Endothelial cell (in vitro differentiated cells): ENCODE measurements at places on chromosomes 6 and 20.

DNA sequence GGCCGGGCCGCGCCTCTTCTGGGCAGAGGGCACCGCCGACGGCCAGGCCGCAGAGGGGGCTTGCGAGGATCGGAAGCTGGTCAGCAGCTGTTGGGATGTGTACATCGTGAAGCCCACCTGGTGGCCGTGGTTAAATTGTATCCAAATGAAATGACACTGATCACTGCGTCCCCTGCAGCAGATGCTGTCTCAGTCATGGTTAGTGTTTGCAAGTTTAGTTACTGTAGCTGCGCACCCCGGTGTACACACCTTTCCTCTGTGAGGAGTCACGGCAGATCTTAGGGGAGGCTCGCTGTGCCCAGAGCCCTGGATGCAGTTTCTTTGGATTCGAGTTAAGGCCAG lies 653 bp downstream of the NAA20 start:
- no peak for DNase-seq

DNA sequence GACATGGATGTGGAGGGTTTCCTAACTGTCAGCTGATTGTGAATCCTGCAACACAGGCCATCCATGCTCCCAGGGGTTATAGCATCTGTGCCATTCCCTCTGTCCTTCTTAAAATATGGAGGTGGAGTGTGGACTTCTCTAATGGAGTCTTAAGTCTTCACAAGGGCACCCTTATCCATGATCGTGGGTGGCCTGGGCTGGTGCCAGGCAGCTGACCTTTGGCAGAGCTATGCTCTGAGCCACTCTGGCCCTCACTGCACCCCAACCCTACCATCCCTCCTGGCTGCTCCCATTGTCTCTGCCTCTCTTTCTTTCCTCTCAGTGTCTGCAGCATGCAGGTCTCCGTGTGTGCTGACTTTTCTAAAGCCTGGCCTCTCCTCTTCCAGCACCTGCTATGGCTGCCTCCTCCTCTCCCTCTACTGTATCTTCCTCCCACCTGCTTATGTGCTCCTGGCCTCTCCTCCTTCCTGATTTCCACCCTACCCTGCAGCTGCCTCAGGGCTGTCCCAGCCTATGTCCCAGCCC lies 11.2 kb upstream of the PCMTD2 start:
- no peak for DNase-seq

DNA sequence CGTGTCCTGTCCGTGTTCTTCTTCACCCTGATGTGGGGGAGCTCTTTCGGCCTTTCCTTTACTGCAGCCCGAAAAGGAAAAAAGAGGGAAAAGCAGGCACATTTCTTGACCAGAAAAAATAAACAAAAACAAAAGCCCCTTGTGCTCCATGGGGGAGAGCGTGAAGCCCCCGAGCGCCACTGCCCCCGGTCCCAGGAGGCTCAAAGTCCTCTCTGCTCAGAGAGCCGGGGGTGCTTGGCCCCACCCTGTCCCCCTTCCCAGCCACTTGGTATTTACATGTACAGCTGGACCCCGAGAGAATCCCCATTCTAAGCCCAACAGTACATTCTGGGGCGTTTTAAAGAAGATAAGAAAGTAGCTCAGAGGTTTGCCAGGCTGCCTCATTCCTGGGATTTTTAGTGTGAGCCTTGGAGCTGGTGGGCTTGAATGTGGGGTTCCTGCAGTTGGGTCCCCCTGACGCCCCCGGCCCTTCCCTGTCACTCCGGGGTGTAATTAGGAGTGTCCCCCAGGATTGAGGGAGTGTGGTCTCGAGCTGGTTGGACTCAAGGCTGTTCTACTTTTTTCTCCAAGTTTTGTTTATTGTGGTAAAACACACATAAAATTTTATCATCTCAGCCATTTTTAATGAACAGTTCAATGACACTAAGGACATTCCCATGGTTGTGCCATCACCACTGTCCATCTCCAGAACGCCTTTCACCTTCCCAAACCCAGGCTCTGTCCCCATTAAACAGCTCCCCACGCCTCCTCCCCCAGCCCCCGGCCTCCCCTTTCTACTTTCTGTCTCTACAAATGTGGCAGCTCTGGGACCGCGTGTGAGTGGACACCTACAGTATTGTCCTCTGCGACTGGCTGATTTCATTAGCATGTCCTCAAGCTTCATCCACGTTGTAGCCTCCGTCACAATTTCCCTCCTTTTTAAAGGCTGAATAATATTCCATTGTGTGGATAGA lies 55.7 kb upstream of the BHLHE23 start:
- DNase-seq = no peak

DNA sequence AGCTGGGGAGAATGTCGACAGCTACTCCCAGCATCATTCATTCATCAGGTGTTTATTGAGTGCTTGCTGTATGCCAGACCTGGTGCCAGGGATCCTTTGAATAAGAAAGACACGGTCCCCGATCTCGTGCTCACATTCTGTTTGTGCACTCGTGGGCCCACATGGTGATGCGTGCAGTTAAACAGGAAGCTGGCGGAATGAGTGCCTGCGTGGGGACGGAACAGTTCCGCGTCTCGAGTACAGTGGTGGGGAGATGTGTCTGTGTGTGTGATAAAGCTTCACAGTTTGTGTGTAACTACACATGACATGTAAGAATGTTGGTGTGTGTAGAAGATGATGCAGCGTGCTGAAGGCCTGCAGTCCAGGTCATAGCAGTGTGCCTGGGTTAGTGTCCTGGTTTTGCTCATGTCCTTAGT lies 6.5 kb downstream of the RBM38 start:
- no peak for DNase-seq

DNA sequence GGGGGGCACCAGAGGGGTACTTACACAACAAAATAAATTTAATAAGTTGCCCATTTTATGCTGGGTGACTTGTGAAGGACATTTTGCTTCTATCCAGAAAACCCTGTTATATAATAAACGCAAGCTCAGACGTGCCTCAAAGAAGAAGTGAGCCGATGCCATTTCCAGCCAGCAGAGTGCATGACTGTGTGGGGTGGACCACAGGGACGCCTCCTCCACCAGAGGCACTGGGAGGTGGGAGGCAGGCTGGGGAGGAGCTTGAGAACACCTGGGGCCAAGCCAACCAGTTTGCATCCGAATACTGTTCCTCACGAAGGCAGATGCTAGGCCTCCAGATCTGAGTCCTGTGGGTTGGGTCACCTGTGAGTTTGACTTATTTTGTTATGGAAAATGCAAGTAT lies 363.8 kb downstream of the RNGTT start:
- DNase-seq = no peak

DNA sequence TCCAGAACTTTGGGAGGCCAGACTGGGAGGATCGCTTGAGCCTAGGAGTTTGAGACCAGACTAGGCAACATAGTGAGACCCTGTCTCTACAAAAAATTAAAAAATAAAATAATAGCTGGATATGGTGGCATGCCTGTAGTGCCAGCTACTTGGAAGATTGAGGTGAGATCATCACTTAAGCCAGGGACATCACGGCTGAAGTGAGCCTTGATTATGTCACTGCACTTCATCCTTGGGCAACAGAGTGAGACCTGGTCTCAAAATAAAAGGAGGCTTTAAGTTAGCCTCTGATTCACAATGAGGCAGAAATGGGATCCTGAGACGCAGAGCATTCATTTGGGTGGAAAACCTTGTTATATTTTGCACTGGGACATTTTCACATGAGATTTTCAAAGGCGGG lies 57.0 kb downstream of the TULP4 start:
- DNase-seq = no peak

DNA sequence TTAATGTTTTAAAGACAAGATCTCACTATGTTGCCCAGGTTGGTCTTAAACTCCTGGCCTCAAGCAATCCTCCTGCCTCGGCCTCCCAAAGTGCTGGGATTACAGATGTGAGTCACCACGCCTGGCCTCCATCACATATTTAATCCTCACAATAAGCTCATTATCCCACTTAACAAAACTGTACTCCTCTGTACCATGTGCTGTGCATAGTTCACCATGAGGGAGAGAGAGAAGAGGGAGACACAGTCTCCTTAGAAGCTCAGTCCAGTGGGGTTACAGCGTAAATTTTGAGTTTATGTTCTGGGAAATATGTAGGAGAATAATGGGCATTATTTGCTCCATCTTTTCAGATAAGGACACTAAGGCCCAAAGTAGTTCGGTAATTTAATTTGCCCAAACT lies 7.9 kb upstream of the CPNE5 start:
- DNase-seq = no peak

GRCh38 chr6:37714836-37715420 lies 17.2 kb upstream of the MDGA1 start:
- DNase-seq = no peak

GRCh38 chr20:32289661-32290431 lies 12.4 kb downstream of the KIF3B start:
- DNase-seq = no peak
